Left ventricle myocardium inferior (tissue), 1 donor: ENCODE measurements at places on chromosomes 4 and X.

DNA sequence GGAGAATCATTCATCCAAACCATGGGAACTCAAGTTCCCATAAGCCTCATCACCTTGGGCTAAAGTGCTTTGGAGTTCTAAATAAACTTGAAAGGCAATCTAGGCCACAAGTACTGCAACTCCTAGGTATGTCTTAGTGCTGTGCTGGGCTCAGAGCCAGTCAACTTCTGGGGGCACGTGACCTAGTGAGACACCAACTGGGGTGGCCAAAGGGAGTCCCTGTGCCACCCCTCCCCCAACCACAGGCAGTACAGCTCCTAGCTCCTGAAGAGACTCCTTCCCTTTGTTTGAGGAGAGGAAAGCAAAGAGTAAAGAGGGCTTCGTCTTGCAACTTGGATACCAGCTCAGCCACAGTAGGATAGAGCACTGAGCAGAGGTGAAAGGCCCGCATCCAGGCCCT is 154.2 kb upstream of the IL1RAPL2 start:
- DNase-seq: no peak

- no peak for DNase-seq
Observed at GRCh38 chrX:148854306-148854705, 353.9 kb downstream of the AFF2 start.

GRCh38 chr4:174613979-174614378 is 91.7 kb upstream of the HPGD start:
- DNase-seq: no peak

DNA sequence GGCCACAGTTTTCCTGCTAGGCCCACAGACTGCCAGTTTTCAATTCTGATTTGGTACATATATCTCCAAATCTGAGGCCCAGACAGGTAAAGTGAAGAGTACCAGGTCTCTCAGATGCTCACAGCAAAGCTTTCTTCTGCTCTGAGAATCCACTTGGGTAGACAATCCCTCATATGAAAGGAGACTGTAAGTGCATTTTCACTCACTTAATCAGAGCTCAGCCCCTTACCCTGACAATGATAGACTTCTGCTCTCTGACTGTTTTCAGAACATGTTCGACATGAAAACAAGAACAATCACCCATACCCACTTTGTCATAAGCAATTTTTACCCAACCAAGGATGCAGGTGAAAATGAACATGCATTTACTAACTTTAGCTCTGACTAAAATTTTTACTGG is 7.1 kb downstream of the GPRIN3 start:
- no peak for DNase-seq

GRCh38 chr4:94802091-94802490 is 44.3 kb downstream of the BMPR1B start:
- DNase-seq: peak; percentile 50

- no peak for DNase-seq
Observed at GRCh38 chr4:106569146-106570031, 200.8 kb upstream of the GIMD1 start.

DNA sequence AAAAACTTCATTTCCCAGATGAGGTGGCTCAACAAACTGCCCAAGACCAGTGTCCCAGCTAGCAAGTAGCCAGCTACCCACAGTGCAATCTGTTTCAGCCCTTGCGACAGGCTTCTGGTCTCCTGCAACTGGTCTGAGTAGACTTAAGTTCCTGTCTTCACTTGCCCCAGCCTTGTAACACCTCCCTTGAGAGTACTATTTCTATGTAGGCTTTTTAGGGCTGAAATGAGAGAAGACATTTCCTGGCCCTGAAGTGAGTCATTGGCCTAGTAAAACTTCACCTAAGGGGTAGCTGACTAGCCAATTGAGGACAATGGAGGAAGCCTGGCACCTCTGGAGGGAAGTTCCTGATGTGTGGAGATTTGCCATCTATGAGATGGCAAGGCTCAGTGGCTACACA is 80.1 kb upstream of the STIM2 start:
- DNase-seq: no peak

GRCh38 chr4:75831856-75832405 is 70.3 kb downstream of the PPEF2 start:
- DNase-seq: no peak

- DNase-seq: peak; percentile 21
Observed at GRCh38 chrX:43557792-43558191, 98.3 kb upstream of the MAOA start.

- no peak for DNase-seq
Observed at GRCh38 chr4:54497947-54498346, 159.8 kb upstream of the KIT start.

DNA sequence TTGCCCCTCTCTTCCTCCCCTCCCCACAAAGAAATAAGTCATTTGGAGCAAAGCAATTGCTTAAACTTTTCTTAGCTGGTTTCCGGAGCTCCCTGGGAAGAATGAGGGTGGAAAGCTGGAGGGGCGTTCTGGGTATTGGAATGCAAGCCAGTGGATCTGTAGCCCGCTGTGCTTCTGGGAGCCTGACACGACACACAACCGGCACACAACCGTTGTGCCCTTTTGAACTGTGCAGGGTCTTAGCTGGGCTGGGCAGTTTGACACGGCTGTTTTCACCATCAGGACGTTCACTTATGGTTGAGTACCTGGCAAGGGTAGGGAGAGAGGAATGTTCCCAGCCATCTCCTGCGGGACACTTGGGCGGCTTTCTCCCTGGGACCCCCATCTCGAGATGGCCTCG is 38.3 kb downstream of the SHROOM2 start:
- no peak for DNase-seq

DNA sequence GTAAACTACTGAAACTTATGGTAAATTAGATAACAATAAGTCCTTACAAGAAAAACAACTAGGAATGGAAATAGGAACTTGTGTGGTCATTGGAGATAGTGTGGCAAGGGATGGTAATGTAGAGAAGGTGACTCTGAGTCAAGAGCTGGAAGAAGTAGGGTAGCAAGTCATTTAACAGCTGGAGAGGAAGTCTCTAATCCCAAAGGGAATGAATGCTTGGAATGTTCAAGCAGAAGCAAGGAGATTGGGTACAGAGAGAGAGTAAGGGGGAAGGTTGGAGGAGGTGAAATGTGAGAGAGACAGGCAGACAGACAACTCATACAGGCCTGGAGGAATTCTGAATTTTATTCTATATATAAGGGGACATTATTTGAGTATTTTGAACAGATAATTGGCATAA is 260.6 kb upstream of the MAD2L1 start:
- DNase-seq: no peak

GRCh38 chr4:168367065-168367464 is 48.5 kb upstream of the DDX60 start:
- DNase-seq: no peak

GRCh38 chr4:56871371-56871866 is 36.3 kb upstream of the REST start:
- DNase-seq: no peak

DNA sequence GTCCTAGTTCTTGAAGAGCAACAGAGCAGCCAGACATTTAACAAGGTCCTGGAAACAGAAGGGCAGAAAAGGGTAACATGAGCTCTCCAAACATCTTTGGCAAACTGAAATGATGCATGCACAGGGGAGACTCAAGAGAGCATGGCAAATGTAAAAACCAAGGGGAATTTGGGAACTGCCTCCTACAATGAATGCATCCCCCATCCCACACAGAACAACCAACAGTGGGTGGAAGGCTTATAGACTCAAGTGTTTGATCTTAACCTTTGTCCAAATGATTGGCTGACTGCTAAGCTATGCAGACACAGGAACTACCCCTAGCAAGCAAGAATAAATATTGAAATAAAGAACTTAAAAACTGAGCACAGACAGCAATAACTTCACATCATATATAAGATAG is 74.4 kb downstream of the CENPC start:
- DNase-seq: no peak

DNA sequence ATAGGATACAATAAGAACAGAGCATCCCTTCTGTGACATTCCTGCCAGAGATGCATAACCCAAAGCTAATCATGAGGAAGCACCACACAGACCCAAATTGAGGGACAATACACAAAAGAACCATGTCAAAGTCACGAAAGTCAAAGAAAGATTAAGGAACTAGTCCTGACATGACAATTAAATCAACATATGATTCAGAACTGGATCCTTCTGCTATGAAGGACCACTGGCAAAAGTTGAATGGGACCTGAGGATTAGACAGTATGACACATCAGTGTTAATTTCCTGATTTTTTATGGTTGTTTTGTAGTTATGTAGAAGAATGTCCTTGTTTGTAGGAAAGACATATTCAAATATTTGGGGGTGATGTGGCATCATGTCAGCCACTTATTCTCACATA is 13.9 kb downstream of the ACOT9 start:
- no peak for DNase-seq

GRCh38 chrX:125289209-125289608 is 30.5 kb upstream of the TEX13C start:
- DNase-seq: no peak

DNA sequence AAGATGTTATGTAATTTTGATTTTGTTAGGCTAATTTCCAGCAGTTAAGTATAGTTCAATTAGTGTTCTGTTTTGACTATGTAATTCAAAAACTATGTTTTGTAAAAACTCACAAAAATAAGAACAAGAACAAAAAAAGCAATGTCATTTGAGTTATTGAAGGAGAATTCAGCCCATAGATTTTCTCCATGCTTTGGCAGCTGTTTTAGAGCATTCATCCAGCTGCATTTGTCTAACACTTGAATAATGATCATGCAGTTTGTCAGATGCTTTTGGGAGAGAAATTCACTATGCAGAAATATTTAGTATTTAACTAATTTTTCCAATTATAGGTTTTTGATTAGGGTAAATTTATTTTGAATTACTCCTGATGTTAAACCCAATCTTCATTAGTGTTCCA is 14.2 kb downstream of the CPE start:
- DNase-seq: no peak

GRCh38 chr4:21948347-21949072 is at the start of gene KCNIP4:
KCNIP4 (minus strand) TSS chr4:21948772.
- DNase-seq: no peak

DNA sequence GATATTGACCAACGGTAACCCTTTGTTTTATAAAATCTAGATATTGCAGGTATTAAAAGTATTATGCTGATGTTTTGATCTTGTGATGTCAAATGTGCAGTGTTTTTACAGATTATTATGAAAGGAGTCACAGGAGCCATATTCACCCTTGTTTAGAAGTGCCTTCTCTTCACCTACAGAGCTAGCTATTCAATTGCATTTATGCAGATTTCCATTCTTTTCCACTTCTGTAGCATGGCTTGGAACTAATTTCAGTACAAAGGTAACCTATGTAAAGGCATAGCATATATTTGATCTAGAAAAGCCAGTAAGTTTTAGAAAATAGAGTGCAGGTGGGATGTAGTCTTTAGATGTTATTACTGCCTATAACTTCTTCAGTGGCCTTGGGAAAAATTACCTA is 176.2 kb downstream of the GABRB1 start:
- no peak for DNase-seq

- DNase-seq: no peak
Observed at GRCh38 chrX:25166145-25166544, 150.4 kb upstream of the ARX start.

GRCh38 chrX:149487292-149487691 is 17.8 kb downstream of the IDS start:
- DNase-seq: no peak

GRCh38 chr4:56791316-56791715 is 30.2 kb downstream of the SPINK2 start:
- no peak for DNase-seq

DNA sequence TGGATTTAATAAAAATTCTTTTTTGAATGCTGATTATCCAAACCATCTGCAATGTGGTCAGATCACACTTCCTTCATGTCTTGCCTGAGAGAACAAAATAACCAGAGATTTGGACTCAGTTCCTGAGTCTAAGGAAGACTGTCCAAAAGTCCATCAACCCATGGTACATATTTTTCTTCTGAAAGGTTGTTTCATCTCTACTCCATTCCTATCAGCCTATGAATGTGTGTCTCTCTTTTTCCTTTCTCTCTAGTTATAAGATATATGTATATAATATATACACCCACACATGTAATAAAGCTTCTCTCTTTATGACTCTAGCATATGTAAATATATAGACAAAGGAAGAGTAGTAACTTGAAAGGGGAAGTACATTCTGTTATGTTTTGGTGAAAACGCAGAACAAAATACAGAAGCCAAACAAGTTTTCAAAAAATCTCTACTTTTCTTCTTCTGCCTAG is 226.9 kb downstream of the ARHGAP24 start:
- no peak for DNase-seq

DNA sequence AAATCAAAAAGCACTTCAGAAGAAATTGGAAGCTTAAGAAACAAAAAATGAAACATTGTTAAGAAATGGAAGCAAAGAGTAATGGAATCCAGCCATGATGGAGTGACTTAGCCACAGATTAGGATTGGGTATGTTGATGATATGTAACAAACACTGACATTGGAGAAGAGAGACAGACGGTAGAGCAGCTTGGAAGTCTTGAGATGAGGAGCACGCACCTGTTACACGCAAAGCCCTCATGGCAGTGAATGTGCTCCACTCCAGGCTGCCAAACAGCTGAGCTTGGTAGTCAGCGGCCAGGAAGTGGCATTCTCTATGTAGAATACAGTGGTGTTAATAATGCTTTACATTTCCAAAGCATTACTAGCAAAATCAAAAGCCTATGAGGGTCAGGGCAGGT is 56.9 kb upstream of the GPRIN3 start:
- DNase-seq: no peak

DNA sequence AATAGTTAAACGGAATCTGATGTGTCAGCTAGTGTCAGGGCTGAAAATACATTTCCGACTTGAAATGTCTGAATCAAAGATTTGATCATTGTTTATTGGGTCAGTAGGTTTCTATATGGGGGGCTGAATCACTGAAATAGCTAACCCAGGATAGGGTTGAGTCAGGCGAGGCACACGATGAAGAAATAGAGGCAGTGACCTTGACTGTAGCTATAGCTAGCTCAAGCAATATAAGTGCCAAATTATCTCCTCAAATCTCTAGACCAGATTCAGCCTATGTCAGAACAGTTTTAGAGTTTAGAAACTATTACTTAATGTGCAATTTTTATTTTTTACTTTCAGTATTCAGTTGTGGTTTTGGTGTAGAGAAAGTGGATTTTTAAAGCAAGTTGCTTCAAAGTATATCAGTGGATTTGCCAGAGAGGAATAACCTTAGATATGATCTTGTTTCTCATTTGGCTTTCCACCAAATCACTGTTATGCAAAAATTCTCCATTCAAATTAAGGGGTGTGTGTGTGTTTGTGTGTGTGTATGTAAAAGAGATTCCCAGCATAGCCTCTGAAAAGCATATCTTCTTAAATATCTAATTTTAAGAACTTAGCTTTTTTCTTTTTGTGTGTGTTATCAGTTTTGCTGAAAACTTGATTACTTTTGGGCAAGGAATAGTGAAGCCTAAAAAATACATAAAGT is 100.3 kb upstream of the RPL34 start:
- no peak for DNase-seq

- DNase-seq: no peak
Observed at GRCh38 chr4:76518241-76518640, 83.2 kb downstream of the SHROOM3 start.

- no peak for DNase-seq
Observed at GRCh38 chrX:72105436-72105835, 26.3 kb downstream of the RTL5 start.

DNA sequence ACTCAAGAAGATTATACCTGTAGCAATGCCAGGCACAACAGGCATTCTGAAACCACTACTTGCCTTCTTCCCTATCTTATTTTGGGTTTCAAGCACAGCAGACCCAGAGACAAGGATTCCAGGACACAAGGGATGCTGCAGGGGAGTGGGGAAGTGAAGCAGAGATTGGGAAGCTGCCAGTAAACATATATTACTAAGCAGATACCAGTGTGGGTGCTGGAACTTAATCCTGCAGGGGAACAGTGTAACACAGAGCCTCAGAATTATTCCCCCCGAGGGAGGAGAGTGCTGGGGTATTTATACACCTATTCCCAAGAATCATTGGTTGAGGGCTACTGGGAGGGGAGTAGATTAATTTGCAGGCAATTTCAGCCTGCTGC is 33.3 kb upstream of the MAML3 start:
- DNase-seq: no peak
